ENCODE measurements at places on chromosomes 7 and 10.

GRCh38 chr10:71396084-71396710, 523 bp upstream of the CDH23 start:
- DNase-seq, result peak; percentile 20

DNA sequence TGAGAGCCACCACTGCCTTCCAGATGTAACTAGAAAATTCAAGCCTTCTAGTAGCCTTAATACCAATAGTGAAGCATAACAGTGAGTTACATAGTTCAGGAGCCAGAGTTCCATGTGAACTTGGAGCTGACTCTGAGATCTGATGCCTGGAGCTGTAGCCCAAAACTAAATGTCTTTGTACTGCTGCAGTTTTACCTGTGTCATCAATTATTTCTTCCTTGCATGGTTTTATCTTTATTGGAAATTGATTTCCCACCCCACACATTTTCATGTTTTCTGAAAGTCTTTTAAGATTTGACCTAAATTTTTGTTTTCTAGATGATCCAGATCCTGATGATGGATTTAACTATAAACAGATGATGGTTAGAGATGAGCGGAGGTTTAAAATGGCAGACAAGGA, 17.0 kb downstream of the OPN1SW start:
- no peak for DNase-seq

GRCh38 chr10:131833013-131833412, 67.8 kb upstream of the PPP2R2D start:
- DNase-seq, result no peak

GRCh38 chr10:70573599-70574506, 28.7 kb downstream of the PRF1 start:
- no peak for DNase-seq

GRCh38 chr7:80773787-80774508, 135.5 kb downstream of the CD36 start:
- DNase-seq, result no peak

- DNase-seq, result no peak
Measured at GRCh38 chr10:5033061-5033778, 29.6 kb upstream of the AKR1C2 start.

DNA sequence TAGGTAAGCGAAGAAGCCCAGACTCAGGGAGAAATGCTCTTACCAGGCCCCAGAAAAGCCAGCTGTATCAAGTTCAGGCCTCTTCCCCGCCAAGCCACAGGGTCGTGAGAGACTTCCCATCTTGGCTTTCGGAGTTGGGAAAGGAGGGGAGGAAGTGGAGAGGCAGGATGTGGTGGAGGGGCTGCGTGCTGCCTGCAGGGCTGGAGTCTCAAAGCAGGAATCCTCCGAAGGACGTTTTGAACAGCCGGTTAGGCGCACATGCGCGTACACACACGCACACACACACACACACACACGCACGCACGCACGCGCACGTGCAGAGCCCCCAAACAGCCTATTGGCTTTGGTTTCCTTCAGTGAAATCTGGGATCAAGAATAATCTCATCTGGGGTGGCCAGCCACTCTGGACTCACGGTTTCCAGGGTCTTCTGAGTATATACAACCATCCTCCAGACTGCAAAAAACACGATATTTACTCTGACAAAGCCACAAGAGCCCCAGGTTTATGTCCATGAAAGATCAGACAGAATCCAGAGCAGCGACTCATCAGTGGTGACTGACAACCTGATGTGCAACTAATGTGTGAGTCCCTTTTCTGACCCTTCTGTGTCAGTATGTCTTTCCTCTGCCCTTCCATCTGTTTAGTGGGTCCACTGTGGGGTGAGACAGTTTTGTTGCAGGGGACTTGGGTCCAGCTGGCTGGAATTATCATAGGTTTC, 115.0 kb upstream of the ZNF438 start:
- no peak for DNase-seq

DNA sequence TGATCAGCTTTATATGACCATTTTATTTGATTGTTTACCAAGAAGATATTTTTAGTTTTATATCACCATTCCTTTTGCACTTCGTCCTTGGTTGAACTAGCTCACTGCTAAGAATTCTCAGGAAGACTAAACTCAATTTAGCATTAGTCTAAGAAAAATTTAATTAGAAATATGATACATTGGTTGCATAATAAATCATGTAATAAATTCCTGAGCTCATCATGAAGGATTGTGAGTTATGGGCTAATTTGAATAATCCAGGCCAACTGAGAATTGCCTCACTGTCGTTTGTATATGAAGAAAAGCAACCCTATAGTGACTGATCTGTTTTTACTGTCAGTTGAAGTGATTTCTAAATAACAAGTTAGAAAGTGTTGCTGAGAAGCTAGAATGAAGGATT, 725.5 kb downstream of the DNAJB9 start:
- DNase-seq, result no peak

- no peak for DNase-seq
Measured at GRCh38 chr7:80699045-80699638, 60.7 kb downstream of the CD36 start.
